ENCODE measurements at places on chromosomes 11 and 22.

DNA sequence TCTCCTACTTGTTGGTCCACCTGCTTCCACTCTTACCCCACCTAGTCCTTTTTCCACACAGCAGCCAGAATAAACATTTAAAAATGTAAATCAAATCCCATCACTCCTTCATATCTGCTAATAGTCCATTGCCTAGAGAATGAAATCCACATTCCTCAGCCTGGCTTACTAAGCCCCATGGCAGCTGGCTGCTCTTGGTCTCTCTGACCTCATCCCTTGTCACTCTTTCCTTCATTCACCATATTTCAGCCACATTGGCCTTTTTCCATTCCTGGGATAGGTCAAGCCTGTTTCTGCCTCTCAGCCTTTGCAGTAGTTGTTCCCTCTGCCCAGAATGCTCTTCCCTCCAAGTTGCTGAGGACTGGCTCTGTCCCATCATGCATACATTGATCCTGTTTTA is 512.8 kb downstream of the INSC start:
- no peak for DNase-seq

DNA sequence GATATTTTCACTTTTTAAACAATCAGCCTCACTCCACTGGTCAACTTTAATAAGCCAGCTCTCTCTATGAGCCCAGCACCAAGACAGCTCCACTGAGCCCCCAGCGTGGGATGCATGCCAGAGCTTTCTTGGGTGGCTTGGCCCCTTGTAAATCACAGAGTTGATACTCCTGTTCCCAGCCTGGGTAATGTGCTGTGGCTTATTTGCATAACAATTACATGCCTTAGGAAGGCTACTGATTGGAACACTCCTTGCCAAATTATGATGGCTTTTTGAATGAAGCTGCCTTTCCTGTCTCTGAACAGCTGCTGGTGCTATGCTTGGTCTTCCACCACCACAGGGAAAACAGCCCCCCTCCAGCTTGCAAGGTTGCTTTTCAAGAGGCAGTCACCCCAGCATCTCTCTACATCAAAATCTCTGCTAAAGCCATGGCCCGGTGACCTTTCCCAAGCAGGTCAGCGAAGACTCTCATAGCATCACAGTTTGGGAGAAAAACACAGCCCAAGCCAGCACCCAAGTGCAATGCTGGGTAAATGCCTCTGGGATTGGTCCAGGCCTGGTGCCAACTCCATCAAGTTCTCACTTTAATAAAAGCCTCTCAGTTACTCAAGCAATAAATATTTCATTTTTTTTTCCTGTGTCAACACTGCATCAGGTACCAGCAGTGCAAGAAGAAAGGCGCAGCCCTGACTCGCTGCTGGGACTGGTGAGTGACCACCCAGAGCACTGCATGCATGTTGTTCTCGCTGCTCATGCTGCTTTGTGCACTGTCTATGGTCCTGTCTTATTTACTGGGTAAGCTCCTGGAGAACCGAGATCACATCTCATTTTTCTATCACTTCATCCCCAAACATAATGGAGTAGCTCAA is 549.3 kb downstream of the OPCML start:
- DNase-seq: no peak

GRCh38 chr22:19678949-19679521 is 35.3 kb upstream of the SEPTIN5 start:
- no peak for DNase-seq

DNA sequence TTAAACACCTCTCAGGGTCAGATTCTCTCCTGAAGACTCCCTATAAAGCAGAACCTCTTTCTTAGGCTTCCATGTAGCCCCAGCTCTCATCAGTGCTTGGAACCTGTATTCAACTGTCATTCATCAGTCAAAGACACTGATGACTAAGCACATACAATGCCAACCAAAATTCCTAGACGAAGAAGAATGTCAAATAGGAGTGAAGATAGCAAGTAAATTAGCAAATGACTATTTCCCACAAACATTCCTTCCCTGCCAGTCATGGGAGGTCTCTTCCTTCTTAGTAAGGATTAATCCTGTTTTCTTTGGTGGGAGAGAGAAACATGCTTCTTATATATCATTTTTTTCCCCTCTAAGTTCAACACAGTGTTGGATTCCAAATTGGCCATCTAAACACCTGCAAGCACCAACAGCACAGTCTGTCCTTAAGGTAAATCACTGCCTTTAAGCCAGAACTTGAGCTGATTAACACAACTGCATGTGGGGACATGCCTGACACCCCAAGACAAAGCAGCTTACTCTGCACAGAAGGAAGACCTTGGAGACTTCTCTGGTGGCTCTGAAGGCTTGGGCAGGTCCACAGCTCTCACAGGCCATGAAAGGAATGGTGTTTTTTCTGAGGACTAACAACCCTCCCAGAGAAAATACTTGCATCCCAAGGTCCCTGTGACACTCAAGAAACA is 47.5 kb upstream of the ME3 start:
- no peak for DNase-seq

DNA sequence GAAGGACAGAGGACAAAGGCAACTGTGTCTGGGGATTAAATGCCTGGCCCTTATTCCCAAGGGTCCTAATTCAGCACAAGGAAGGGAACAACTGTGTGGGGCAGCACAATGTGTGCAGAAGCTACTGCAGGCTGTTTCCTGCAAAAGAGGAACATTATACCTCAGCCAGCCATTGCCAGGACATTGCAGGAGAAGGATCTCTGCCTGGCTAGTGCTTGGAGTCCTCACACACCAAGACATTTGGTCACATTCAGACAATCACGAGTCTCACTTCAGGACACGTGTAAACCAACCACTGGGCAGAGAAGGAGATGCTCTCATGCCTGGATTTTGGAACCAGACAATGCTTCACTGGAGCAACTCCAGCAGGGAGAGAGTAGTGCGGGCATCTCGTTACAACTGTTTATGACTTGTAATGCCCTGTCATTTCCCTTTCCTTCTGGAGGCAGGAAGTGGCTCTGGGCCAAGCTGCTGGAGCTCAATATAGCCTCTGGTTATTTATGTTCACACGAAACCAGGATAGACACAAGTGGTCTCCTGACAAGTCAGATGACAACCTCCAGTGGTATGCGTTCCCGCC is 23.9 kb upstream of the ZC3H12C start:
- DNase-seq: no peak

- DNase-seq: no peak
Measured at GRCh38 chr22:17237038-17237668, 17.9 kb upstream of the ADA2 start.

All from stimulated activated CD4-positive, alpha-beta T cell treated with anti-CD3 and anti-CD28 coated beads, Interleukin-12 subunit alpha, Interleukin-12 subunit beta, amount 100 ng/mL, for 24 hours (primary cell).